ENCODE measurements at places on chromosomes 5 and 9.
A peak's percentile ranks its signal among the peaks of the same experiment; 100 is the strongest.

GRCh38 chr9:20384642-20385041 lies 237.7 kb downstream of the MLLT3 start:
- no peak for DNase-seq

DNA sequence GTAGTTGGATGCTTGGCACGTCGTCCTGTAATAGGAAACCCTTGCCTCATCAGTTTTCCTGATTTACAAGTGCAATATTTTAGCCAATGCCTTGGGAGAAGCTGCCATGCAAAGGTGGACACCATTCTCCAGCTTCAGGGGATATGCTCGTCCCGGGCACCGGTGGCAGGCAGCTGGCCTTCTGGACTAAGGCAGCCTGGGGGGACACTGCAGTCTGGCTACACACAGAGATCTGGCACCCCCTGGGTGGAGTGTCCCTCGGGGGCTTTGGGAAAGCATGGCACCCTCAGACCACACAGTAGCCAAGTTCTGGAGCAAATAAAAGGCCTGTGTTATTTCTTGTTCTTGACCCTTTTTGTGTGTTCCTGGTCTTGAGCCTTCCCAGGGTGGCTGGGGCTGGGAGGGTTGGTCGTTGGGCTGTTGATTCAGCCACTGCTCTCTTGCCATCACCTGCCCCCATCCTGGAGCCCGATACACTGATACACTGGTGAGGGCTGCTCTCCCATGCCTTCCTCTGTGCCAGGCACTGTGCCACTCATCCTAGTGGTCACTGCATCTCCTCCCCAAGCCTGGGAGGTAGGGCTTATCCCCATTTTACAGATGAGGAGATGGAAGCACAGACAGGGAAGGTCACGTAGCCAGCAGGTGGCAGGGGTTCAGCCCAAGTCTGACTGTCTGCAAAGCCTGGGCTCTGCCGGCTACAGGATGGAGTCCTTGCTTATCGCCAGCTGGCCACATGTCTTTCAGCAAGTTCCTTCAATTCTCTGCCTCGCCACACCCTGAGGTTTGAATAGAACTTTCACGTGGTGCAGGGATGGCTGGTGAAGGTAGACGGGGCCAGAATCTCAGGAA lies 134.1 kb downstream of the RGS3 start:
- DNase-seq = no peak

DNA sequence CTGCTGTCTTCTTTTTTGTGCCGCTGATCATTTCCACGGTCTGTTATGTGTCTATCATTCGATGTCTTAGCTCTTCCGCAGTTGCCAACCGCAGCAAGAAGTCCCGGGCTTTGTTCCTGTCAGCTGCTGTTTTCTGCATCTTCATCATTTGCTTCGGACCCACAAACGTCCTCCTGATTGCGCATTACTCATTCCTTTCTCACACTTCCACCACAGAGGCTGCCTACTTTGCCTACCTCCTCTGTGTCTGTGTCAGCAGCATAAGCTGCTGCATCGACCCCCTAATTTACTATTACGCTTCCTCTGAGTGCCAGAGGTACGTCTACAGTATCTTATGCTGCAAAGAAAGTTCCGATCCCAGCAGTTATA lies 17.1 kb downstream of the F2R start:
- DNase-seq = peak; percentile 31

DNA sequence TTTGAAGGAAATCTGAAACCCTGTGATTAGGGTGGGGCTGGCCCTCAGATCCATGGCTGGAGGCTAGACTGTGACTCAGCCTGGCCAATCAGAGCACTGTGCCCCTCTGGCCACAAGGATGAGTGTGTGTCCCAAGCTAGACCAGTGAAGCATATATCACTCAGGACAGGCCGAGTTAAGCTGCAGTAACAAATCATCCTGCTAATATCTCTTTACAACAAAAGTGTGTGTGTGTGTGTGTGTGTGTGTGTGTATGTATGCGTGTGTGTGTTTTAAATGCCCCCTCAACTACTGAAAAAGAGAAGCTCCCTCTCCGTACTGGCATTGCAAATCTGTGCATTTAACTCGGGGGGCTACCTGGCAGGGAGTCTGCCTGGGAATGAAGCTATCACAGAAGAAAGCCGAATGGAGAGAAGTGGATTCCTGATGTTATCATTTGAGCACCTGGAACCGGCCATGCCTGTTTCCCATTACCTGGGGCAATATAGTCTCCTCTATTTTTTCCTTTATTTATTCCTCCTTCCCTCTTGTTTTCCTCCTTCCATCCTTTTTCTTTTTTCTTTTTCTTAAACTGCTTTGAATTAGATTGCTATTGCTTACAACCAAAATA lies 25.6 kb downstream of the STC2 start:
- DNase-seq = no peak
